CD8-positive, alpha-beta memory T cell (primary cell): ENCODE measurements at places on chromosomes 7 and 10.

DNA sequence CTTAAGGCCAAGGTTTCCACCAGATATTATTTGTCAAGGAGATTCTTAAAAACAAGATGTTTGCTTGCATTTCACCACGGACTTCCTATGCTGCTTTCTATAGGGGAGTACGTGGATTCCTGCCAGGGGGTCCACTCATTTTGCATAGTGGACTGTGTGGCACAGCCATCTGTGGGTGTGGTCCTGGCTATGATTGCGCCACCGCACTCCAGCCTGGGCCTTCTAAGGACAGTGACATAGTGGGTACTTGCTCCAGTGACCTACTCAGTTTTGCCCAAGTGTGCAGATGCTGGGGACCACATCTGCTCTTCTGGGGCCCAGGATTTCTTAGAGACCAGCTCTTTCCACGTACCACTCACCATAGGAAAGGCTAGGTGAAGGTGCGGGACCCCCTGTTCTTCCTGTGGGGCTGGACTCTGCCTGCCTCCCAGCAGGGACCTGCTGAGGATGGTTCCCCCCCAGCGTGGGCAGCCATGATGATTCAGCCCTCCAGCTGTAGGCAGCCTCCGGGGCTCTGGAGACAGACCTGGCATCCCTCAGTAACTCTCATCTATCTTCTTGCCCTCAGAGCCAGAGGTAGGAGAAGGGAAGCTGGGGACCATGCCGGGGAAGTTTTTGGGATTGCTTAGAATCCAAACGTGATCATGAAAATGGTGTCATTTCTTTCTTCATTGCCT is 42.9 kb downstream of the HK1 start:
- H3K4me1 ChIP-seq: peaks cover 39% of the 10 kb centered on the region
- no peak overlapping the region for H3K4me3 ChIP-seq
- H3K27me3 ChIP-seq: no peaks in the 10 kb centered on the region
- H3K27ac ChIP-seq: no peak overlapping the region

- no peak overlapping the region for H3K4me3 ChIP-seq
- DNase-seq: no peak
- H3K27ac ChIP-seq: no peak overlapping the region
- no peaks in the 10 kb centered on the region for H3K36me3 ChIP-seq
- no peaks in the 10 kb centered on the region for H3K4me1 ChIP-seq
These were observed 125.4 kb downstream of the SEMA3D start for GRCh38 chr7:85061456-85061855.

DNA sequence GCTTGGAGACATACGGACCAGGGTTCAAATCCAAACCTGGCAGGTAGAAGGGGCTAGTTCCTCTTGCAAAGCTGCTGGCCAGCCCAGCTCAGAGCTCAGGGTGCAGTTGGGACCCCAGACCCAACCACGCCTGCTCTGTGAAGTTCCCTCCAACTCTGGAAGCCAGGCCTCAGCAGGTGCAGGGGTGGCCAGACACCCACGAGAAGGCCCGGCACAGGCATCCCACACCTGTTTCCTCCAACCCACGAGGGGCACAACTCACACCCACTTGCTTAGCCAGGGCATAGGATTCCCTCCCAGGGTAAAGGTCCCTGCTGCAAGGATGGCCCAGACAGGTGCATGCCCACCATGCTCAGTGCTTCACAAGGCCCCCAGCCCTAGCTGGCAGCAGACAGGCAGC is 262.4 kb downstream of the GRID1 start:
- H3K36me3 ChIP-seq: no peaks in the 10 kb centered on the region
- no peak for DNase-seq
- H3K4me1 ChIP-seq: no peaks in the 10 kb centered on the region
- H3K4me3 ChIP-seq: no peak overlapping the region
- no peaks in the 10 kb centered on the region for H3K27me3 ChIP-seq
- no peak overlapping the region for H3K27ac ChIP-seq

DNA sequence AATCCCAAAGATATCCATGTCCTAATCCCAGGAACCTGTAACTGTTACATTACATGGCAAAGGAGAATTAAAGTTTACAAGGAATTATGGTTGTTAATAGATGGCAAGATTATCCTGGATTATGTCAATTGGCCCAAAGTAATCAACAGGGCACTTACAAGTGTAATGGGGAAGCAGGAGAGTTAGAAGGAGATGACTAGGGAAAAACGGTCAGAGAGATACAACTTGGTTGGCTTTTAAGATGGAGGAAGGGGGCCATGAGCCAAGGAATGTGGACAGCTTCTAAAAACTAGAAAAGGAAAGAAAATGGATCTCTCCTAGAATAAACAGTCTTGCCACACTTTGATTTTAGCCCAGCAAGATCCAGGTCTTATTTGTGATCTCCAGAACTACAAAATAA is 3.3 kb downstream of the JMJD1C start:
- no peak overlapping the region for H3K4me3 ChIP-seq
- no peak overlapping the region for H3K27ac ChIP-seq
- no peaks in the 10 kb centered on the region for H3K4me1 ChIP-seq
- no peaks in the 10 kb centered on the region for H3K36me3 ChIP-seq
- no peak for DNase-seq
